ENCODE measurements at places on chromosomes 5 and 9.

- DNase-seq = no peak
Observed at GRCh38 chr5:81850501-81851357, 99.8 kb upstream of the SSBP2 start.

DNA sequence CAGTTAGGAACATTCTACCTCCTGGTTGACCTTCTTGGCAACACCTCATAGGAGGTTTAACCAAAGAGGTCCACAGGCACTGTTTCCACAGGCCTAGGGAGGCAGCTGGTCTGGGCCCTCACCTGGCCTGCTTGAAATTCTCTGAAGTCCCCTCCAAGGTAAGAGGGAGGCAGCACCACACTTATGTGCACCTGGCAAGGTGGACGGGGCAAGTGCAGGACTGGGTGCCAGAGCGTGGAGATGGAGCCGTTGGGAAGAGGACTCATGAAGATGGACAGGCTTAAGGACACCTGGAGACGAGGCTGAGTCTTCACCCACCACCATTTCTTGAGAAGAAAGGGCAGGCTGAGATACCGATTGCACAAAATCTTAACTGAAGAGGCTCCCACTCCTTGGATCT is 6.6 kb upstream of the BARHL1 start:
- DNase-seq = no peak

GRCh38 chr5:122401976-122402725 is 90.1 kb downstream of the SNCAIP start:
- no peak for DNase-seq

- DNase-seq = no peak
Observed at GRCh38 chr5:126000507-126000906, 422.7 kb upstream of the GRAMD2B start.

DNA sequence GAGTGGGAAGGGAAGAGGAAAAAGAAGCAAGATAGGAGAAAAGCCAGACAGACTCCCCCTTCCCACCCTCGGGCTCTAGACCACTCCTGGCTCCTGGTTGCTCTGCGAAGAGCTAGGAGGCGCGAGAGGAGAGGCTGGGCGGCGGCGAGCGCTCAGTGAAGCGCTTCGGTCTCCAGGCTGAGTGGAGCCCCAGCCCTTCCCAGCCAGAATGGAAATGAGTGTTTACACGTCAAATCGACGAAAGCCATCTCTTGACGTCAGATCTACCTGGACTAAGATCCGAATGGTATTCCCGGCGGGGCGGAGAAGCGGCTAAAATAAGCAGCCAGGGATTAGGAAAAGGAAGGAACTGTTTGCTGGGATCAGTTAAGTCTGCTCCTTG is at the start of gene PCSK1:
Gene PCSK1 (minus strand): TSS at position 183 of the 382 bp plus-strand sequence. CDS start 206 bp downstream, outside the sequence.
- no peak for DNase-seq

DNA sequence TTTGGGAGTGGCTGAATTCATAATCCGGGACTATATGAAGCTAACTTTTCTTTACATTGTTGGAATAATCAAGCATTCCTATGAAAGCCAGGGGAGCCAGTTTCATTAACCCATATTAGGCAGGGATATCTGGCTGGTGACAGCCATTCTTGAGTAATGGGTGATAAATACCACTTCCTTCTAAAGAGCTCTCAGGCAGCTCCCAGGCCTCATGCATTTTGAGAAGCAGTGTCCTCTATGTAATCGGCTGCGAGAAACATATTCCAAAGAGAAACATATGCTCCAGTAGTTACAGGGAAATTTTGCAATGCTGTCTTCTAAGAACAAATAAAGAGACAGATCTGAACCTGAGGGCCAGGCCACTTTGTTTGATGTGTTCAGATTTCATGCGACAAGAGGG is 83.1 kb downstream of the MSX2 start:
- no peak for DNase-seq

DNA sequence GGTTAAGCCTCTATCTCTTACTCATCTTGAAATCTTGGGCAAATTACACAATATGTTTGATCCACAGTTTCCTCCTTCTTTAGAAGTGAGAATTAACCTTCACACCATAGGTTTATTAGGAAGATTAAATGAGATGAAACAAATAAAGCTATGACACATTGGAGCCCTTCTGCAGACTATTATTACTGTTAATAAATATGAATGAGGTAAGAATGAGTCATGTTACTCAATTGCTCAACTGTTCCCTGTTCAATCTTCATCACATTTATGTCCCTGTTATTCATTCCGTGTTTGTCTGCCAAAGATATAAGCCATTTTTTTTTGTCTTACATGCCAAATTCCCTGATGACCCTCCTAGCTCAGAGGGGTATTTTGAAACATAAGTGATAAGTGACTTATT is 52.1 kb upstream of the PAPPA start:
- DNase-seq = no peak

DNA sequence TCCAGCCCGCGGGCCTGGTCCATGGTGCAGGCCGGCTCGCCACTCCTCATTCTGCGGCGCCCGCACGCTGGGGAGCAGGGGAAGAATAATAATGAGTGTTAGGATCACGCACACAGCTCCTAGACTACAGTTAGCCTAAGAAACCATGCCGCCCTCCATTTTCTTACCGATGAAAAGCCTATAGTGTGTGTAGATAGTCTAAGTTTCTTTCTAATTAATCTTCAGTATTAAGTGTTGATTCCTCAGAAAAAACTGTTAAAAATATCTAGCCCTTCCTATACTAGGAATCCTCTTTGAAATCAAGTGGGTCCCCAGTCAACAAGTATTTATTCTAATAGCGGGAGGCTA is 9.3 kb downstream of the ZBED3 start:
- DNase-seq = no peak

GRCh38 chr5:74638970-74639806 is 1.3 kb downstream of the ENC1 start:
- no peak for DNase-seq

DNA sequence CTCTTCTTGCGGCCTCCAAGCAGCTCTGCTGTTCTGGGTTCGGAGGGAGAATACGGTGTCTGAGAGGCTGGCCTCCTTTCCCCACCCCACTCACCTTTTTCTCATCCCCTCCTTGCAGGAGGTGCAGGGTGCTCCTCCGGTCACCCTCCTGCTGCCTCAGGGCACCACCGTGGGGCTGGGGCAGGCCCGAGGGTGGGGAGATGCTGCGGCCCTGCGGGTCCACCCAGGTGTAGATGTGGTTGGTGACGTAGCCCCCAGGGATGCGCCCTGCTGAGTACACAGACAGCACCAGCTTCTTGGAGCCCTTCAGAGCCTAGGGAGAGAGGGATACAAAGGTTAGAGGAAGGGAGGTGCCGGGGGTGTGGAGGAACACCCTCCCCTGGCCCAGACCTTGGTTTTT is 26.8 kb downstream of the WHRN start:
- DNase-seq = no peak

GRCh38 chr9:99491408-99492158 is 269.5 kb downstream of the SEC61B start:
- no peak for DNase-seq

DNA sequence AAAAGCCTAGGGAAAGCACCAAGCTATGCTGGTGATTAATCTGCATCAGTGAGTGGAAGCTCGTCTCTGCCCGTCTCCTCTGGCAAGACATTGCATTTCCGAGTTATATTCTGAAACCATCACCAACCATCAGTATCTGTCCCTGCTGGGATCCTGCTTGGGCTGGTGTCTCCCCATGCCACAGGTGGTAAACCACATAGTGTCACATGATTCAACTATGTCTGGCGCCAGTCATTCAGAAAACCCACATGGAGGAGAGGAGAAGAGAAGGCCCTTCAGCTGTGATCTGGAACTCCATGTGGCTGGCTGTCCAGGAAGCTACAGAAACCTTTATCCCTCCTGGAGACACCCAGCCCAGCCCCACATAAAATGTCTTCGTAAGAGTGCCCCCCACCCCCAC is 4.8 kb downstream of the IL9 start:
- DNase-seq = peak; percentile 1

GRCh38 chr9:87226896-87227295 is 270.8 kb upstream of the DAPK1 start:
- no peak for DNase-seq

GRCh38 chr9:14747111-14747510 is 24.6 kb upstream of the CER1 start:
- no peak for DNase-seq

DNA sequence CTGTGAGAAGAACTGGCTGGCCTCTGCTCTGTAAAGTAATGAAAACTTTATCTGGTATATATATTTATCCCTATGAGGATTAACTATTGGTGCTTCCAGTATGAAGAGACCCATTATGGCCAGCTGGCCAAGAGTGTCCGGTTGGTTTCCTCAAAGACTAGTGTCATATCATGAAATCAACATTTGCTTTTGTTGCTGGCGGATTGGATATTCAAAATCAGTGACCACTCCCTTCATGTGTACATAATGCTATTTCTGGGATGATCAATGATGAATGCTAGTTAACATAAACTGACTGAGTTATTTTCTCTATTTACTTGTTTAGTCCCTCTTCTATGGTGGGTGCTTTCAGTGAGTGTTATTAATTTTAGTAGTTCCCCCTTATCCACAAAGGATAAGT is 60.8 kb upstream of the NUDT12 start:
- no peak for DNase-seq

- DNase-seq = no peak
Observed at GRCh38 chr9:124869466-124869985, 7.6 kb downstream of the ARPC5L start.

GRCh38 chr5:138790684-138791083 is 37.5 kb downstream of the CTNNA1 start:
- DNase-seq = no peak

DNA sequence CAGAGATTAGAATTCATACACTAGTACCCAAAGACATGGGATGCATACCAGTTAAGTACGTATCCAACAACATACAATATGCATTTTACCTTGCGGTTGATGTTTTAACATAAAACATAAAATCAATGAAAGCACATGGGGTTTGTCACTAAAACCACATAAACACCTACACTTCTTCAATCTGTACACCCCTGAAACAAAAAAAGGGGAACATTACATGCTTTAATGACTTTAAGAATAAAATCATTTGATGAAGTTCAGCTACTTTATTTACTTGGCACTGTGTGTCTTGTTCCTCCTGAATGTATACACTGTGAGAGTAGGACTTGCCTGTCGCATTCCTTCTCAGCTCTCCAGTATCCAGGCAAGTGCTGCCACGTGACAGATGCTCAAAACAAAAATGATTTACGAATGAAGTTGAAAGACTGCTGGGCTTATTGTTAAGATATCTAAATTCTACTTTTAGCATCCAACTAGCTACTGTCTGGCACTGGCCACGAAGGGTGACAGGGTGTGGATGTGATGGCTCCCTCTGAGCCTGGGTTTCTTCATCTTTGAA is 21.0 kb downstream of the TNFSF15 start:
- no peak for DNase-seq

- no peak for DNase-seq
Observed at GRCh38 chr5:123478546-123478945, 33.4 kb upstream of the CSNK1G3 start.

DNA sequence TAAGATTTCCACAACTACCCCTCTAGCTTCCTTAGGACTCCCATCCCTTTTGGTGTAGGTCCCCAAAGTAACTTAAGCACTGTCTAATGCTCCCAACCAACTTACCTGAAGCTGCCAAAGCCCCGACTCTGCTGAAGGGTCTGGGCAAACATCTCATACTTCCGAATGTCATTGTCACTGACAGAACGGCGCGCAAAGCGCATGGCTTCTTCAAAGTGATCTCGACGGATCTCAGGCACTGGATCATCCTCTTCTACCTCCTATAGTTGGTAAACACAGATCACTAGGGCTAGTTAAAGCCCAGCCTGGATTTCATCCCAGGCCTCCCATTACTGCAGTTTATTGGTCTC is 15.2 kb downstream of the VCP start:
- no peak for DNase-seq

- no peak for DNase-seq
Observed at GRCh38 chr5:53327811-53328334, 152.6 kb upstream of the FST start.

DNA sequence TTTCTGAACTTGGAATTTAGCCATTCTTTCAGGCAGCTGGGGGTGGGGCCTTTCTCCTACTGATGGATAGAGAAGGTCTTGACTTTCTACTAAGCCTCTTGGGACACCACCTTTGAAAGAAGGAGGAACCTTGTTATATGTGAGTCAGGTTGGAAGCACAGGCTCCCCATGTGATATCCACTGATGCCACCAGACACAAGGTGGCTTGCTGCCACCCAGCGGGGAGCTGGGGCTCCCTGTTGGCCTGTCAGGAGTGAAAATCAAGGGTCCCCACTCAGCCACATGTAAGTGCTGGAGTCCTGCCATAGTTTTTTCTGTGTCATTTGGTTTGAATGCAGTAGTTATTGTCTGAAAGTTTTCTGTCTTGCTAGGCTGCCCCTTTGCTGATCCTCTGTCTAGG is 252.4 kb upstream of the NFIL3 start:
- no peak for DNase-seq

GRCh38 chr5:154653764-154654485 is 101.3 kb upstream of the LARP1 start:
- DNase-seq = no peak

DNA sequence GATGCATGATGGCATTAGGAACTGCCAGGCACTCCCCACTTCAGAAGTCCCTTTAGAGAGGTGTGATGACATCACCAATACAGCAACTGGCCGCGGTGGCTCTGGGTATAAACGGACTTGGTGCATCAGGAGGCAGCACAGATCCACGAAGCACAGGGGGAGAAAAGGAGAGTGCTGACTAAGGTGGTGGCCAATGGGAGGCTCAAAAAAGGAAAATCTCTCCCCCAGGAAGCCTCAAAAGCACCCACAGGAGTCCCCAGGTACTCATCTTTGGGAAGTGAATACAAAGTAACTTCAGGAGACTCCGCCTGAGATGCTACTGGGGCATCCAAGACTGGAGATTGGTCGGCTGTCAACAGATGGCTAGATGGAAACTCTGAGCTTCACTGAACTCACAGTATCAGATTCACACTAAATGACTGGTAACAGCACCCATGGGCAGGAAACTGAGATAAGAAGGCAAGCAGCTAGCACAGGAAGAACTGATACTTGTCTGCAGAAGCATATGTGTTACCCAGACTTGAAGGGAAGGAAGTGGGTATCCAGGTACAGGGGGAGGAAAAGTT is 7.6 kb downstream of the TTC39B start:
- peak; percentile 42 for DNase-seq

DNA sequence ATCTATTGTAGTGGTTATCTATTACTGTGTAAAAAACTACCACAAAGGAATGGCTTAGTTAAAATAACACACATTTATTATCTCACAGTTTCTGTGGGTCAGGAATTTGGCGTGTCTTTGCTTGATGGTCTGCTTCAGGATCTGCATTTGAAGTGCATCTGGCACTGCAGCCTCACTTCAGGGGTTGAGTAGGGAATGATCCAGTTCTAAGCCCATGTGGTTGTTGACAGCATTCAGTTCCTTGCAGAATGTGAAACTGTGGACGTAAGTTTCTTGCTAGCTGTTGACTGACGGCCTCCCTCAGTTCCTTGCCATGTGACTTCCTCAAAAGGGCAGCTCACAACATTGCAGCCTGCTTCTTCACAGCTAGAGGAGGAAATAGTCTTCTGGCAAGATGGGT is 2.1 kb upstream of the OGN start:
- DNase-seq = no peak

DNA sequence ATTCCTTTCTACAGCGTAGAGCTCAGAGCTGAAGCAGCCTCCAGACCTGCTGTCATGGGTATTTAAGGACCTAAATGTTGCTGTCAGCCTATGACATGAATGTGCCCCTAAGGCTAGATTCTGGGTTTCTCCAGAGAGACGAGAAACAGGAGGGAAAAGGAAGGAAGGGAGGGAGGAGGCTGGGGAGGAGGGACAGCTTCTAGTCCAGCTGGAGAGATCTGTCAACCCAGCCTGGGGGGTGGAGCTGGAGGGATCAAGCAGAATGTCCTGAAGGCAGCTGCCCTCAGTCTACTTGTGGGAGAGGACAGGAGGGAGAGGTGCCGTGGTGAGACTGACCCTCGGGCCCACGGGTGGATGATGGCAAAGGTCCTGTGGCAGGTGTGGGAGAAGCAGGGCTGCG is 1.1 kb upstream of the DBH start:
- no peak for DNase-seq
